Osteocyte (in vitro differentiated cells): ENCODE measurements at places on chromosomes 2 and 18. TPM values are rescaled to one million over a fixed set of nuclear protein-coding genes. Genes with fewer than 3 reads are reported as not detected.
A peak's percentile ranks its signal among the peaks of the same experiment; 100 is the strongest.

GRCh38 chr18:49563130-49563540, 1.3 kb downstream of the LIPG start:
- no peak for DNase-seq
- no peaks in the 10 kb centered on the region for H3K36me3 ChIP-seq
- peaks cover 20% of the 10 kb centered on the region for H3K4me1 ChIP-seq
- H3K4me3 ChIP-seq = peak overlapping the region; percentile 29
- peaks cover 89% of the 10 kb centered on the region for H3K27me3 ChIP-seq

DNA sequence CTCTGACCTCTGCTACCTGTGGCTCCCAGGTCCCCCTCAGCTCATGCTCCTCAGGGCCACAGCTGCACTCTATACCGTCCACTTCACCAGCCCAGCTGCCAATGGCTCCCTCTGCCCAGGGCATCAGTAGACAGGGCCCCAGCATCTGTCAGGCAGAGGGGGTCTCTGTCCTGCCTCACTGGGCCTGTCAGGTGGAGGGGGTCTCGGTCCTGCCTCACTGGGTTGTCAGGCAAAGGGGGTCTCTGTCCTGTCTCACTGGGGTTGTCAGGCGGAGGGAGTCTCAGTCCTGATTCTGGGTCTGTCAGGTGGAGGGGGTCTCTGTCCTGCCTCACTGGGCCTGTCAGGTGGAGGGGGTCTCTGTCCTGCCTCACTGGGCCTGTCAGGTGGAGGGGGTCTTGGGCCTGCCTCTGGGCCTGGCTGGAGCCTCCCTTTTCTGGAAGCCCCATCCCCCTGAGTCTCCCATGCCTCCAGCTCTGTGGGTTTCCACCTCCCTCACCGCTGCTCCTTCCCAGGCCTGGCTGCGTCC, 19.9 kb downstream of the SNORC start:
- H3K36me3 ChIP-seq = no peaks in the 10 kb centered on the region
- H3K4me1 ChIP-seq = peaks cover 10% of the 10 kb centered on the region
- no peak overlapping the region for H3K4me3 ChIP-seq
- DNase-seq = peak; percentile 75
- no peak overlapping the region for H3K27ac ChIP-seq
- H3K27me3 ChIP-seq = no peaks in the 10 kb centered on the region

- H3K36me3 ChIP-seq = no peaks in the 10 kb centered on the region
- DNase-seq = no peak
- H3K27me3 ChIP-seq = no peaks in the 10 kb centered on the region
- peaks cover 7% of the 10 kb centered on the region for H3K4me1 ChIP-seq
- H3K27ac ChIP-seq = no peak overlapping the region
These were observed 672.7 kb downstream of the ZEB2 start for GRCh38 chr2:143847257-143847656.

Gene RNMT
- total RNA-seq = 31.0 and 34.3 TPM in 2 replicates

Gene VWA3B
- total RNA-seq = not detected in 2 replicates

DNA sequence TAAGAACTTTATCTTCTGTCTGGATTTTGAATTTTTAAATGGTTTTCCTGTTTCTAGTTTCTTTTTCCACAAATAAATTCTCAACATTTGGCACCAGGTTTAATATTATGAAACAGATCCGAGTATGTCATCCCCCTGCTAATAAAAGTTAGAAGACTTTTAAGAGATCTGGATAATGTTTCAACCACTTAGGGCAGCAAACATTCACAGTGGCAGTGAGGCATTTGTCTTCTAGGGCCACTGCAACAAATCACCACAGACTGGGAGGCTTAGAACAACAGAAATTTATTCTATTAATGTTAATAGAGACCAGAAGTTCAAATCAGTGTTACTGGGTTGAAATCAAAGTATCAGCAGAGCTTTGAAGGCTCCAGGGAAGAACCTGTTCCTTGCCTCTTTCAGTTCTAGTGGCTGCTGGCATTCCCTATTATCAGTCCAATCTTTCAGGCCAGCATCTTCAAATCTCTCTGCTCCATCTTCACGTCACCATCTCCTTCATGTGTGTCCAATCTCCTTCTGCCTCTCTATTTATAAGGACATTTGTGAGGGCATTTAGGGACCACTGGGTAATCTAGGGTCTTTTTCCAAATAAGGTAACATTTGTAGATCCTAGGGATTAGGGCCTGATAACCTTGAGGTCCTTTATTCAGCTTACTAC, 23.4 kb downstream of the ACSL3 start:
- H3K27ac ChIP-seq = peak overlapping the region; percentile 72
- H3K4me1 ChIP-seq = peaks cover 61% of the 10 kb centered on the region
- no peak overlapping the region for H3K4me3 ChIP-seq
